WTC11 (cell line): ENCODE measurements at places on chromosomes 2 and 18.
A peak's percentile ranks its signal among the peaks of the same experiment; 100 is the strongest.

DNA sequence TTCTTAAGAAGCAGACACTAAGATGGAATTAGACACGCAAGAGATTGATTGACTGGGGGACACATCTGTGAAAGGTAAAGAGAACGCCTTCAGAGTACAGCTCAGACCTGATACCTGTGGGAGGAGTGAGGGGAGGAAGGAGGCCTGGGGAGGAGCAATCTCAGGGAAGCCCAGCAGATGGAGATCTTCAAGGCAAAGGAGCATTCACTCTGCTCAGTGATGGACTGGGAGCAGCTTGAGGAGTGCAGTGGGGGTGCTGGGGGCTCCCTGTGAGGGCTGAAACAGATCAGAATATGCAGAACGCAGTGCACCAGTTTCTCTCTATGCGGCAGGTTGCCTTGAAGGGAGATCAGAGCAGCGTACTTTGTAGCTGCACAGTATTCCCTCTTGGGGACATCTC, 103.7 kb upstream of the ATP8B1 start:
- peak; percentile 17 for DNase-seq

DNA sequence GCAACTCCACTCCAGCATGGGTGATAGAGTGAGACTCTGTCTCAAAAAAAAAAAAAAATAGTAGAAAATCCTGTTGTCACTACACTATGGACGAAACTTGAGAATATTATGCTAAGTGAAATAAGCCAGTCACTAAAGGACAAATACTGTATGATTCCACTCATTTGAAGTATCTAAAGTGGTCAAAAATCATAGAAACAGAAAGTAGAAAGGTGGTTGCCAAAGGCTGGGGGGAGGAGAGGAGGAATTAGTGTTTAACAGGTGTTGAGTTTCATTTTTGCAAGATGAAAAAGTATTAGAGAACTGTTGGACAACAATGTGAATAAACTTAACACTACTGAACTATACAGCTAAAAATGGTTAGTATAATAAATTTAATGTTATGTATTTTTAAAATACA, 18.8 kb upstream of the RMP24 start:
- no peak for DNase-seq

DNA sequence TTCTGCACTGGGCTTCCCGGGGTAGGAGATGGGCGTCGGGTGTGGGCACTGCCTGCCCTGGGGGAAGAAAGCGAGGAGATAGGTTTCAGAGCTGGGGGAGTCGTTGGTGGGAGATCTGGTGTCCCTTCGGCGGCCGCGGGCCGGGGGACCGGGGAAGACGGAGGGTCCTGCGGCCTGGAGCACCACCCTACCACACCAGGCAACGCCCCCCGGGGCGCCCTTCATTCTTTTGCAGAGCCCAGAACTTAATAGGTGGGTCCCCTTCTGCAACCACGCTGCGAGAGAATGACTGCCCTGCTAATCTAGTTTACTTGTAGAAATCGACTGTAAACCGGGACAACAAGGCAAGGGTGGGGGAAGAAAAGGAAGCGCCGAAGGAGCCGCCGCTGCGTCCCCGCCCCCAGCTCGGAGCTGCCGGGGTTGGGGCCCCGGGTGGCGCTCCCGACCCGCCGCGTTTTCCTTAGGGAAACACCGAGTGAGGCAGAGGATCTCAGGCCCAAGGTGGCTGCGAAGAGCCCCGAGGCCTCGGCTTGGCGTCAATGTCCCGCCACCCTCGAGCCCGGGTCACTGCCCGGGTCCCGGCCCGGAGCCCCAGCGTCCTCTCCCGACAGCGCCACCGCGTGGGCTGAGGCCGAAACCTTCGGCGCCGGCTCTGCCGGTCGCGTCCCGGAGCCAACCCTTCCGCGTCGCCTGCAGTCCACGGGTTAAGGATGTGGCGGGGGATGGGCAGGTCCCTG, 5.4 kb upstream of the SATB2 start:
- DNase-seq = peak; percentile 87

DNA sequence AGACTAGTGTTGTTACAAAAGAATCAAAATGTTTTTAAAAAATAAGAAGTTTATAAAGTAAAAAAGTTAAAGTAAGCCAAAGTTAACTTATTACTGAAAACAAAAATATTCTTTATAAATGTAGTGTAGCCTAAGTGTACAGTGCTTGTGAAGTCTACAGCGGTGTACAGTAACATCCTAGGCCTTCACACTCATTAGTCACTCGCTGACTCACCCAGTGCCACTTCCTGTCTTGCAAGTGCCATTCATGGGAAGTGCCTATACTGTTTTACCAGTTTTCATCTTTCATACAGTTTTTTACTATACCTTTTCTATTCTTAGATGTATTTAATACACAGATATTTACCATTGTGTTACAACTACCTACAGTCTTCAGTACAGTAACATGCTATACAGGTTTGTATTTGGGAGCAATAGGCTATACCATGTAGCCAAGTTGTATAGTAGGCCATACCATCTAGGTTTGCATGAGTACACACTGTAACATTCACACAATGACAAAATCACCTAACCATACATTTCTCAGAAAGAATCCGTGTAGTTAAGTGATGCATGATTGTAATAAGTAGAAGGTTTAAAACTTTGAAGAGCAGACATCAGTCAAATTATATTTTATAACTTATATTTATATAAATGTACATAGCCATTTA, 13.4 kb downstream of the SERPINB7 start:
- DNase-seq = no peak

GRCh38 chr2:83251321-83251872, 1207.7 kb downstream of the SUCLG1 start:
- no peak for DNase-seq

DNA sequence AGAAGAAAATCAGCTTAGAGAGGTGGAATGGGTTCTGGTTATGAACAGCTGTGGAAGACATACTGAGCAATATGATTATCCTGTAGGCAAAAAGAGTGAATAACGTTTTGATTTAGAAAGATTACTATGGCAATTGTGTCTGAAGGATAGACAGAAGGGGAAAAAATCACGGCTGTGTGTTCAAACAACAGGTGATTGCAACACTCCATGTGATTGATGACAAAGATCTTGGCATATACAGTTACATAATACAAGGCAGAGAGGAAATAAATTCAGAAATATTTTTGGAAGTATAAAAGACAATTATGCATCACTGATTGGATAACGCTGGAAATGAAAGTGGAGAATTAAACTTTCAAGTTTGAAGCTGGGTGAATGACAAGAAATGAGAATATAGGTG, 58.5 kb upstream of the KCNJ3 start:
- no peak for DNase-seq

GRCh38 chr2:217757108-217757463, 245.7 kb downstream of the TNS1 start:
- DNase-seq = no peak
